ENCODE measurements at places on chromosomes 6 and 20.

DNA sequence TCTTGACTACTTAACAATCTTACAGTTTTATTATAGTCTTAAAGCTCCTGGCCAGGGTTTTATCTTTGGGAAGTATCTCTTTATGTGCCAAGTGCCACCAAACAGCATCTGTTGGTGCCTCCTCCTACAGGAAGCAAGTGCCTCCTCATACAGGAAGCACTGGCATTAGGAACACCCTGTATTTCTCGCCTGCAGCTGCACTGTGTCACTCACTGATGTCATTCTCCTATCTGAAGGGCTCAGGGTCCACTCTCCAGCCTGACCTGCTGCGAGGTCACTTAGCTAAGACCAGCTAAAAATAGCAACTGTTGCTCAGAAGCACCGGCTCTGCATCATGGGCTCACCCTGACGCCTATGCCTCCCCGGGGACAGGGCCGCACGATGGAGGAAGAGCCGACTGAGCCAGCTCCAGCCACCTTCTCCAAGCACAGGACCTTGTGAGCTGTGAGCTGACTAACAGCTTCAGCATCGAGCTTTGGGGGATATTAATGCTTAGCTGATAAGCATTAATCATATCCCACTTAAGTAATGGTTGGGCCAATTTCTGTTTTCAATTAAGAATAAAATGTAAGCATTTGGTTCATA, 66.3 kb upstream of the CD93 start:
- no peak for DNase-seq

GRCh38 chr20:56690531-56691175, 61.5 kb downstream of the TFAP2C start:
- DNase-seq = no peak

GRCh38 chr6:168206661-168207274, 112.8 kb downstream of the DACT2 start:
- DNase-seq = no peak

DNA sequence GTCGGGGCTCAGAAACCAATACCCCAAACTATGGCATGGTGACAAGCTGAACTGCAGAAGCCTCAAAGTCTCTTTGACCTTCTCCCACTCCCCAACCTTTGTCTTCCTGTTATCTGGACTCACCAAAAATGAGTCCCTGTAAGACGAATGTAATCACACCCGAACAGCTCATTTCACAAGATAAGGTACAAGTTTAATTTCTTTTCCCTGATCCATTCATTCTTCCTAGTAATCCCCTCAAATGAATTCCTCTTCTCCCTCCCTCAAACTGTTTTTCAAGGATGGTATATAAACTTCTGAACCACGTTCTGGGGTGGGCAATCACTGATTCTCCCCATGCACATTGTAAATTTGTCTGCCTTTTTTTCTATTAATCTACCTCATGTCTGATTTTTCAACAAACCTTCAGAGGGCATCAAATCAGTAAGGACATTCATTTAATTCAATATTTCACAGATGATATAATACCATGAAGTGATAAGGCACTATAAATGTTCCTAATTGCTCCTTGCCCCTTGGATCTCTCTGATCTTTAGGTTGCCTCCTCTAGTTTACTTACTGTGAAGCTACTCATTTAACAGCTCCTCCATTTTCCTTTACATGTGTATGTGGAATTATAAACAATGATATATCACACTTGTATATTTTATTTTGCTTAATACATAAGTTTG, 77.2 kb downstream of the OR2B2 start:
- DNase-seq = no peak

DNA sequence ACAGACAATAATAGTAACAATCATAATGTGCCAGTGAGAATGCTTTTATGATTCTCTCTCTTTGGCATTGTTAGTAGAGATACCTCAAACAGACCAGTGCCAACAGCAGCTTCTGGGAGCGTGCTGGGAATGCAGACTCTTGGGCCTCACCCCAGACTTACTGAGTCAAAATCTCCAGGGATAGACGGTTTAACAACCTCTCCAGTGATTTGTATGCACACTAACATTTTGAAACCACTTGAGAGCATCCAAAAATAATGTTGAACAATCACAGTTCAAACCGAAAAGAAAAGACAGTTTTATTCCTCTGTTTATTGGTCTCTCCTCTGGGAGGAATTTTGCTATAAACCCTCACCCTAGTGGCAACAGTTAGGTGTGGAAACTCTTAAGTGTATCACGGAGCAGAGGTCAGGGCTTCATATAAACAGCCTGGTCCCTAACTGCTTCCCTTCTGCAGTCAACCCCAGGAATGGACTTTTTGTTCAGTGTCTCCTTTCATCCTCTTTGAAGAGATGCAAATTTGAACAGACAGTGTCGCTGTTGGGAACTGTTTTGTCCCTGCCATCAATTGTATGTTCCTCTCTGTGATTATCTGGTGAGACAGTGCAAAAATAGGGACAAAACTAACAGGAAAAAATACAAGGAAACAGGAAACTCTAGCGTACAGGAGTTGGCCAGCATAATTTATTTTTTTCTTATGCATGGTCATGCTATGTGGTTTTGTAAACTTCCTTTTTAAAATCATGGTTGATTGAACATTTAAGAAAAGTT, 162.4 kb upstream of the BTBD3 start:
- no peak for DNase-seq

DNA sequence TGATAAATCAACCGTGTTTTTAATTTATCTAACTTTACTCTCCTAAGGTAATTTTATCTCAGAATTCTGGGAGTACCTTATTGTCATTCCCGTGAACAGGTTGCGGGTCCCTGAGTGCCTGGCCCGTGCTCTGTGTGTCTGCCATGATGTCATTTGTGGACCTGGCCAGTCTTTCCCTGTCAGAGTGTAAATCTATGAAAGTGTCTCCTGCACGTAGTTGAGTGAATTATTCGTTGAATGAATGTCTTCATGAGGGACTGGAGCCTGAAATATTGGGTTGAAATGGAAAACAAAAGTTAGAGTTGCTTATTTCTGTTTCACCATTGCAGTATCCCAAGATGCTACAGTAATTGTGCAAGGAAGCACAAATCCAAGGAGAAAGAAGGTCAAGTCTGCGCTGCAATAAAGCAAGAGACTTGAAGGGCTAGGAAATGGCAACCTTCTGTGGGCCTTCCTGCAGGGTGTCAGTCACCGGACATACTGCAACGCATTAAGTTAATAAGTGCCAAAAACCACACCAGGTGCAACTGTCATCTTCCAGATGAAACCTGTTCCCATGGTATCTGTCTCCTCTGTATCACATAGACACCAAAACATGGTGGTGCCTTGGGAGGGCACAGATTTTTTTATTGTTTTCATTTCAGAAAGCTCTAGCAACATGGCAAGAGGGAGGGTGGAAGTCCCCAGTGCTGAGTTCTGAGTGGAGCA, 135.5 kb downstream of the ZDHHC14 start:
- DNase-seq = no peak

DNA sequence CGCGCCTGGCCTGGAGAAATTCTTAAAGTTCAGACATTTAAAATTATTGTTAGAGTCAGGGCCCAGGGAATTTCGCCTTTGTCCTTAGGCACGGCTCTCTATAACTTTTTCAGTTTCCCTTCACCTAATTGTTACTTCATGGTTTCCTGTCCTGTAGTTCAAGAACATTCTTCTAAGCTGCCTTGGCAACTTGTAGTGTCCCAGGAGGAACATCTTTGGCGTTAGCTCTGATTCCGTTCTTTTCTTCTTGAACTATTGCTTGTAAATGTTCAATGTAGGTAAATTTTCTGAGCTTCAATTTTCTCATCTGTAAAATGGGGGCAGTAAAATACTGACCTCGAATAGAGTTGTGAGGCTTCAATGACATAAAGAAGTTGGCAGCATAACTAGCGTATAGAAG, 41.8 kb downstream of the TIAM2 start:
- no peak for DNase-seq

DNA sequence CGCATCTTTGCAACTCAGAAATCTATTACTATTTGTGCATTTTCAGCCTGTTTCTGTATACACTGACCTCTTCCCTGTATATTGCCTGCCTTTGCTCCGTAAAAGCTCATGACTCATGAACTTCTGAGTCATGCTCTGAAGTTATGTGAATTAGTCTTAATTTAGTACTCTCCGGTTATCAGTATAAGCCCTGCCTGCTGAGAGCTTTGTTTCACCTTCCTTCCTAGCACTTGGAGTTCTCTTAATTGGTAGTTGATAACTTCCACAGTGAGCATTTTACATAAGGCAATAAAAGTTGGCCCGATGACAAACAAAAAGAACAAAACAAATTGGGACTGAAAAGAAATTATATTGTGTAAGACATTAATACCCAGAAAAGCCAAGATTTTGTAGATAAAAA, 231.4 kb downstream of the GJA1 start:
- no peak for DNase-seq

DNA sequence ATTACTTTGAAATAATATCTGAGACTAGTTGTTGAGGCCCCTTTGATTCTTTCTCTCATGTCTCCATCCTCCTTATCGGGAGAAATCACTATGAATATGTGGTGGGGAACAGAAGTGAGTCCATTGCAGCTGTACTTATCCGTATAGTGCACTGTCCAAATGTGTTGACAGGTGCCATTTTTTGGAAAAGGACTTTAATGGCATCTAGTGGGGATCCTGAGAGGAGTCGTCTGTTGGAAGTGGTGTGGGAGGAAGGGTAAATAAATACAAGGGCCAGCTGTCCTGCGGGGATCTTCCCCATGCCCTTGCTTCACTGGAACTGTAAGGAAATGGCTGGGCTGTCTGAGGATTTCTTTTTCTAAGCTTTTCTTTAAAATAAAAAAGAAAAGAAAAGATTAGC, 19.4 kb downstream of the TPX2 start:
- DNase-seq = no peak

All from activated CD4-positive, alpha-beta T cell treated with anti-CD3 and anti-CD28 coated beads, Interleukin-10, Interleukin-2, amounts not matched to agents 100 ng/mL and 50 ng/mL, durations not matched to agents 16 hours and 8 hours (primary cell).